ENCODE measurements at places on chromosomes 2 and 18.

GRCh38 chr2:172335736-172336135 lies 91.7 kb upstream of the ITGA6 start:
- no peak for DNase-seq

DNA sequence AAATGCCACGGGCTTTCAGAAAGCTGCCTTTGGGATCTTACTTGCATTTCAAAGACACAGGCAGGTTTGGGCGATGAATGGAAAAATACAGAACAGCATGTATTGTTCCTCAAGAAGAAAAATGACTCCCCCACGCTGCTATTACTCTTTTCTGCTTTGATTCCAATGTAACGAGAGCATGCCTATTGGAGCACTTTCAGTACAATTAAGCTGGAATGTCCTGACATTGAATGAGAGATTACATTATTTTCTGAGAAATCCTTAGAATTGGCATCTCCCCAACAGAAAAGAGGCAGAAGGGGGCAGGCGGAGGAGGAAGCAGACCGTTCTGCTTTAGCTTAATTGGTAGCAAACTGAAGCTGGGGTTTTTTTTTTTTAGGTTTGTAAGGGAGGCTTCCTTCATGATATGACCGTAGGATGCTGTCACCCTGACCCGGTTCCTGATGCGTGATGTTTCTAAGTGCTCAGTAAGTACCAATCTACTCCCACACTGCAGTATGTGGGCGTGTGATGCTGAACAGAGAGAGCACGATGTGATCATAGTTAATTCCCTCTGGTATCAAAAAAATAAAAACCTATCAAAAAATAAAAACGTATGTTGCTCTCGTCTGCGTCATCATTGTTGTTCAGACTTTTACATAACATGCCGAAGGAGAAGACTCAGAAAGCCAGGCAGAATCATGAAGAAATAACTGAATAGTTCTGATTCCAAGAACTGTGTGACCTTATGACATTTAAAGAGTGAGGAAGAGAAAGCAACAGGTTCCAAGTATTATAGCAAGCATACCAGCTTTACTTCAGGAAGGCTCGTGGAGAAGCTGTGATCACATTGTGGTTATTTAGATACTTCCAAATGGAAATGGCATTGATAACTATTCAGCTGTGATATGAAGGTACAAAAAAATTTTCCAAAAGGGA lies 40.5 kb downstream of the LONRF2 start:
- no peak for DNase-seq

- peak; percentile 81 for DNase-seq
These were observed 80.2 kb upstream of the DNMT3A start for GRCh38 chr2:25421820-25422411.

- DNase-seq = no peak
These were observed 8.7 kb upstream of the TGIF1 start for GRCh38 chr18:3441290-3441689.

- DNase-seq = no peak
These were observed 439.8 kb downstream of the TGIF1 start for GRCh38 chr18:3889803-3890202.

DNA sequence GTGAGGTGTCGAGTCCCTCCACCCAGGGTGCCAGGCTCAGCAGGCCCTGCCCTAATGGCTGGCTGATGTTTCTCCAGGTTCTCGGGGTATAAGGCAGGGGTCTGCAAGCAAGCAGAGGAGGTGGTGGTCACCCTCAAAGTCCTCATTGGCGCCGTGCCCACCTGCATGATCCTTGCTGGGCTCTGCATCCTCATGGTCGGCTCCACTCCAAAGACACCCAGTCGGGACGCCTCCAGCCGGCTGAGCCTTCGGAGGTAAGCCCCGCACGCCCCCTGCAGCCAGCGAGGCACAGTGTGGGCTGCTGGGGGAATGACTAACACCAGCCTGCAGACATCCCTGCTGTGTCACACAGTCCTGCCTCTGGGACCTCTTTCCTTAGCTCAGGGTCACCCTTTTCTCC lies 14.1 kb downstream of the MFSD2B start:
- no peak for DNase-seq

DNA sequence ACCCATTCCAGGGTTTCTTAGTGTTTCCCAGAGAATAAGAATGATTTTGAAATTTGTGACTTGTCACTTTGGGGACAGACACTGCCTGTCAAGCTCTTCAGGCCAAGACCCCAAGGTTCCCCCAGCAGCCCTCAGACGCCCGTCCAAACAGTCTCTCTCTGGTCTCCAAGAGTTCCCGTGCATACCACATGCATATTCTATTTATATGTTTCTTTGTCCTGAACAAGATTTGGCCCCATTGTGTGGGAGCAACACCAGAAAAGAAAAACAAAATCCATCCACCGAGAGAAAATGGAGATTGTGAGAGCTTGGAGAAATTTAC lies 52.2 kb upstream of the CTAGE1 start:
- DNase-seq = no peak

DNA sequence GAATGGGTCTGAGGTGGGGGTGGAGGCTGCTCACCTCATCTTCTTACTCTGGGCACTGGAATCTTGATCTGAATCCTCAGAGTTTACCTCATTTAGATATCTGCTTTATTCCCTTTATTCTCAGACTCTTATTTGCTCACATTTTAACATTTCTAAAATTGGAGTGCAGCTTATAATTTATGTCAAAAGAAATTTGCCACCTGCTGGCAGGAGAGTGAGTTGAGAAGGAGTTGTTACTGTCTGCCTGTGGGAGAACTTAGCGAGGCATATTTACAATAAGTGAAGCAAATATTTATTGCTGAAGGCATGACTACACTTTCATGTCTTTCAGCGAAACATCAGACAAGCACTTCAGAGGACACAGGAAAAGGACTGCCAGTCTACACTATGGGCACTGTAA lies 16.4 kb upstream of the KIAA2012 start:
- DNase-seq = no peak

GRCh38 chr18:48896875-48897511 lies 53.8 kb downstream of the SMAD7 start:
- DNase-seq = peak; percentile 48

GRCh38 chr18:9359796-9360195 lies 25.2 kb downstream of the TWSG1 start:
- DNase-seq = no peak

DNA sequence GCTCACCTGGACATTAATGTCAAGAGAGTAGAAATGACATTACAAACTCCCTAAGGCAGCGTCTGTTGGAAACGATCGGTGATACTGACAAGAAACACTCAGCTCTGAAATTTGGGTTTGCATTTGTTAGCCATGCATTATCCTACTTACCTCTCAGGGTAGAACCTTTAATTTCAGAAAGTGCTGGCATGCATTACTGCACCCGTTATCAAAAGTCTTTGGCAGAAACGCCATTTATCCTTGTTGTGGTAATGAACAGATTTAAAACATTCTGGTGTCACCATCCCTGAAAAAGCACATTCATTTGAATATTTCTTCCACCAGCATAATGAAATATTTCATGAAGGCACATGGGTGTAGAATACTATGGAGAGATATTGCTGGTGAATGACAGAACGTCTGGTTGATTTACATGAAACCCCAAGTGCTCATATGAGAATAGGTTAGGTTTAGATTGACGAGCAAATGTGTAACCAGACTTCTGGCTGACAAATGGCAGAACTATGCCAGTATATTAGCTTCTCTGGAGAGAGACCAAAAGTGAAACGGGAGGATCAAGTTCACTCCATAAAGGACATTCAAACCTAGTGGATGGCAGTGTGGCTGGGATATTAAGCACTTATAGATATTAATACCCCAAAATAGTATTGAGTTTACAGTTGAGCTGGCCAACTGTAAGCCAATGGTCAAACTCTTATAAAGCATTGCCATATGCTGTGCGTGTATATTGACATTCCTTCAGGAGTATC lies 53.5 kb upstream of the ITGB6 start:
- no peak for DNase-seq

DNA sequence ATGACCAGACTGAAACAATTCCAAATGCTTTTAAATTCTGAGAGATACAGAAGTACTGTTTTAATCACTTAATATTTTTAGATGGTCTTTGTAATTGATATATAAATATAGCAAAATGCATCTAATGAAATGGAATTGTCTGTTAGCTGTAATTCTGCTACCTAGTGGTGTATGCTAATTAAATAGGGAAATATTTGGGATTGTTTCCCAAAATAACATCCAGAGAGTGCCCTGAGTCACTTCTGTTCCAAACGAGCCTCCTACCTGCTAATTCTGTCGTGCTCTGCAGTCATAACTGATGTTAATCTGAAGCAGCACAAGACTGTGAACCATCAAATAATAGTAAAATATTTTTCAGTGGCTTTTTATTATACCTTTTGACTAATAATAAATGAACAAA lies 71.4 kb upstream of the NOSTRIN start:
- DNase-seq = no peak

DNA sequence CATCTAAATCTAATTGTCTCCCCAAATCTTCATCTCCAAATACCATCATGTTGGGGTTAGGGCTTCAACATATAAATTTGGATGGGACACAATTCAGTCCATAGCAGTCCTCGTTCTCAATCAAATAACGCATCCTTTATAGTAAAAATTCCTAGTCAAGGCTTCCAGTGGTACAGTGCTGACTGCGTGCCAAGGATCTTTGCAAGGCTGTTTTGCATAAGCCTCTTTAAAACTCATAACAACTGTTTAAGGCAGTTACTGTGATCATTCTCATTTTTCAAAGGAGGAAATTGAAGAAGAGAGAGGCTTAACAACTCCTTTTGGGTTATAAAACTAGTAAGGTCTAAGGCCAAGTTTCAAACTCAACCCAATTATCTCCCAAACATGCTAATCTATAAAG lies 666.9 kb downstream of the NYAP2 start:
- no peak for DNase-seq

DNA sequence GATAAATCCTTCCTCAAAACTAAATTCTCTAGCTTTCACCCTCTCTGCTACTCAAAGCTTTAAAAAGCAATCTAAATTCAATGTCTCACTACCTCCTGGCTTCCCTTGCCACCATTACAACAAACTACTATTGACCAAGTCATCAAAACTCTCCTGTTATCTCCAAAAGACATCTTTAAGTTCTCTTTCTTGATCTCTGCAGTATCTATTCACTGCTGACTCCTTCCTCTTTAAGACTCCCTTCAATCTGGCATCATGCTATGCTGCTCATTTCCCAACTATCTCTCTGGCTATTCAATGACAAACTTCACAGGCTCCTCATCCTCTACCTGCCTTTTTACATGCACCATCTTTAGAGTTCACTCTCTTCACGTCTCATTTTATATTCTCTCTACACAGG lies 5.9 kb downstream of the PPP3R1 start:
- DNase-seq = no peak

DNA sequence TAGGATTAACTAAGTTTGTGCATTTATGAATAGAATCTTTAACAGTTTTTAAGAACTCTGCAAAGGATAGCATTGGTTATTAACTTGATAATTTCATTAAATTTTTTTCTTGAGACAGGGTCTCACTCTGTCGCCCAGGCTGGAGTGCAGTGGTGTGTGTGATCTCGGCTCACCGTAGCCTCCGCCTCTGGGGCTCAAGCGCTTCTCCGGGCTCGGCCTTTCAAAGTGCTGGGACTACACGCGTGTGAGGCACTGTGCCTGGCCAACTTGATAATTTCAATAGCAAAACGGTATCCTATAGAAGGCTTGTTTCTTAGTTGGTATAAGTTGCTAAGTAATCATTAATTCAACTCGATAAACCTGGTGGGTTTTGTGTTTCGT lies 38.0 kb downstream of the ADNP2 start:
- no peak for DNase-seq

DNA sequence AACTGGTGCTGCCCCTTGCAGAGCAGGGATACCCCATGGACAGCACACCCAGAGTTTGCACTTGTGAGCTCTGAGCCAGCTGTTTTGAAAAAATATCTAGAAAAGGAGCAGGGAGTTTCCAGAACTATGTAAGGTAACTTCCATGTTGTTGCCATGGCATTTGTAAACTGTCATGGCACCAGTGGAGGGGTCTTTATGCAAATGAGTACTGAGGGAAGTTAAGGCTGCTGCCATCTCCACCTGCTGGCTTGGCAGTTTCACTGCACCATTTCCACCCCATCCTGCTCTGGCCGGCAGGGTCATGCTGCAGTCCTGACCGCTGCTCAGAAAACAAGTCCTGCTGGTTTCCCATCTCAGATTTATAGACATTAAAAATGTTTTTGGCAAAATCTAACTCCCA lies 52.3 kb upstream of the SNTG2 start:
- no peak for DNase-seq

GRCh38 chr2:231169488-231169887 lies 28.9 kb upstream of the ARMC9 start:
- no peak for DNase-seq

GRCh38 chr2:231900486-231900942 lies 25.7 kb downstream of the NPPC start:
- peak; percentile 71 for DNase-seq

- no peak for DNase-seq
These were observed 154.8 kb downstream of the RNF152 start for GRCh38 chr18:61738042-61738441.

- no peak for DNase-seq
These were observed 7.8 kb downstream of the CCDC74A start for GRCh38 chr2:131535526-131535925.

DNA sequence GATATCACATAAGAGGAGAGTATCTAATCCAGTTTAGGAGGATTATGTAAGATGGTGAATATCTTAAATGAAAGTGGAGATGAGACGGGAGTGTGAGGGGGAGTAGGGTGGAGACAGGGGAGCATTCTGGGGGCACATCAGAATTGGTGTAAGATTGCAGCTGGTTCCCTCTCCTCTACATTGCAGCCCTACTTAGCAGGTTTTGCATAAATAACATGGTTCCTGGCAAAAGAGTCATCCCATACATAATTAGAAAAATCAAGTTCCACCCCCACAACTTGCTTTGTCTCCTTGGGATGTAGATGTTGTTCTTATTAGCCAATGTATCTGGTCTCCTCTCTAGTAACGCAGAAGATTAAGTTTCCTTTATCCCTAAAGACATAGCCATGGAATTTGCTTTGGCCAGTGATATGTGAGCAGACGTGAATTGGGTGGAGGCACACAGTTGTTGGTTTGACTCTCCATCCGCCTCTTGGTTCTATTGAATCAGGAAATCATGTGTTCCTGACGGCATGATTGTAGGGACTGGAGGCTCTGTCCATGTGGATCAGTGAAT lies 137.9 kb downstream of the KLHL14 start:
- no peak for DNase-seq

DNA sequence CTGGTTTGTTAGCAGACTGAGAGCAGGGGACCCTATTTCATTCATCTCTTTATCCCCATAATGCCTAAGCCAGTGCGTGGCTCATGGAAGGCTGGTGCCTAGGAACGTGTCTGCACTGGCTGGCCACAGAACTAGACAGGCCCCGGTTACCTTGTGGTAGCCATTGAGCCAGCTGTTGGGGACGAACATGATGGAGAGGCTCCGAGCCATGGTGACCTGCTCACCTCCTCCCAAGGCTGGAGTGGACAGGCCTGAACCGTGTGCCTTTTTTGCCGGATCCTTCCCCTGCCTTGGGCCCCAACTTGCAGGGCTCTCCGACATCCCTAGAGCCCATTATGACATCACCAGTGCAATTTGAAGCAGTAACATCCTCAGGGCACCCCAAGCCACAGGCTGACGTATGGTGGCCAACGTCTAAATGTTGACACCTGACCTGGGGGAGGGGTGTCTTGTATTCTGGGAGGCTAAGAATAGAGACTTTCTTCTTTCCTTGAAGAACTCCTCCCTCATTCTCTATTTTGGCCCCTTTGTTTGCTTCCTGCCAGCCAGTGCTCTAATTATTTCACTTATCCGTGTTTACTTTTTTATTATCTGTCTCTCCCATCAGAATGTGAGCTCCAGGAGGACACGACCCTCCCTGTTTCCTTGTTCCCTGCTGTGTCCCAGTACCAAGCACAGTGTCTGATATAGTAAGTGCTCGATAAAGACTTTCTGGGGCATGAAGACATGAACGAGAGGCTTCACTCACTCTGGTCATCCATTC lies 12.2 kb upstream of the DNPEP start:
- DNase-seq = no peak

- no peak for DNase-seq
These were observed 147.4 kb downstream of the LNPK start for GRCh38 chr2:175854665-175855064.
